ENCODE measurements at places on chromosomes 3 and 15. TPM values are rescaled to one million over a fixed set of nuclear protein-coding genes. Genes with fewer than 3 reads are reported as not detected.

DNA sequence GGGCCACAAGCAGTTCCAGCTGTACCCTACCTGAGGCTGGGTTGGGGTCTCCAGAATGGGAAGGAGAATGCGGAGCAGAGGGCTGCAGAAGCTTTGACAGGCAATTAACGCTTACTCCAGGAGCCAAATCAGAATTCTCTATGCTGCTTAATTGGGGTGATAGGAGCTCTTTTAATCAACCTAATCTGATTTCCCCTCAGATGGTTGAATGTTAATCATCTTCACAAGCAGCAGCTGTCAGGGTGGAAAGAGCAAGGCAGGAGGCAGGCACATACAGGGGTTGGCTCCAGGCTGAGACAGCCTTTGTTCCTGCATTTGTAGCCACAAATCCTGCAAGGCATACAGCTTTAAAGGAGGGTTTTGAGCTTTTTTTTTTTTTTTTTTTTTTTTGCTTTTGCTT is 2.6 kb downstream of the CILP start:
- no peak for DNase-seq

DNA sequence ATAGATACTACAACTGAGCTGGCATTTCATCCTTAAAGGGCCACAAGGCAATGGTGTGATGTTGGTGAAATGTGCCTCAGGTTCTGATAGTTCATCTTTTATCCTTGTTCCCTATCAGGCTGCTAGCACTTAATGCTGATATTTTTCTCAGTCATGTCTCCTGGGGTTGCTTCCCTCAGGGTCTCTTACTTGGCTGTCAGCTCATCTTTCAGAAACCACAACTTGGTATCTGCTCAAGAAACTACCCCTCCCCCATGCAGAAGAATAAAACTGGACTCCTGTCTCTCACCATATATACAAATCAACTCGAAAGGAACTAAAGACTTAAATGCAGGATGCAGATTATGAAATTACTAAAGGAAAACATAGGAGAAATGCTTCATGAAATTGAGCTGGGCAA is 308.1 kb downstream of the CHST2 start:
- no peak for DNase-seq

GRCh38 chr3:58021072-58021959 is 13.1 kb downstream of the FLNB start:
- DNase-seq: no peak

- no peak for DNase-seq
Observed at GRCh38 chr3:143283432-143284128, 164.0 kb downstream of the CHST2 start.

DNA sequence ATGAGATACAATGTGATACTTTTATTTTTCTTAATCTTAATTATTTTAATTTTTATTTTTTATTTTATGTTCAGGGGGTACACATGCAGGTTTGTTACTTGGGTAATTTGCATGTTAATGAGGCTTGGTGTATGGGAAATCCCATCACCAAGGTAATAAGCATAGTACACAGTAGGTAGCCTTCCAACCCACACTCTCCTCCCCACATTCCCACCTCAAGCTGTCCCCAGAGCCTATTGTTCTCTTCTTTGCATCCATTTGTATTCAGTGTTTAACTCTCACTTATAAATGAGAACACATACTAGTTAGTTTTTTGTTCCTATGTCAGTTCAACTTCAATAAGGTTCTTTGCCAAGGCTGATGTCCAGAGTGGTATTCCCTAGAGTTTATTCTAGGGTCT is 1375.4 kb downstream of the NSUN3 start:
- DNase-seq: no peak

GRCh38 chr3:186683979-186684378 is 18.2 kb downstream of the HRG start:
- DNase-seq: no peak

GRCh38 chr3:110494728-110495127 is 576.9 kb upstream of the NECTIN3 start:
- DNase-seq: no peak

- DNase-seq: no peak
Observed at GRCh38 chr3:125443923-125444322, 68.8 kb upstream of the ZNF148 start.

DNA sequence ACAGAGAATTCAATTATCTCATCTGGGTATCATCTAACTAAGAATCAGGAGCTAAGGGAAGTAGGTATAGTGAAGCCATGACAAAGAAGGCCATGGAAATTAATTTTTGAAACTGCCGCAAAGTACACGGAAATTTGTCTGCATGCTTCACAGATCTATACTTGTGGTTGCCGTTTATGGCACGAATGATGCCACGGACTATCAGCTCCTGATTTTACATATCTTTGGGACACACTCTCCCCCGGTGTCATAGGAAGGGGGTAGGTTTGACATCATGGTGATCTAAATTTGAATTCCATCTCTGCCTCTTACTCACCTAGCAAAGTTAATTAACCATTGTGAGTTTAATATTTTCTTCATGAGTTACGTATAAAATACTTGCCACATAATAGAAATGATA is 14.0 kb downstream of the ARPP21 start:
- no peak for DNase-seq

- DNase-seq: no peak
Observed at GRCh38 chr3:156527060-156527459, 27.9 kb downstream of the SSR3 start.

- DNase-seq: no peak
Observed at GRCh38 chr15:74278207-74278606, 42.1 kb downstream of the CCDC33 start.

GRCh38 chr3:150251187-150252062 is 156.7 kb upstream of the TSC22D2 start:
- no peak for DNase-seq

GRCh38 chr3:45748068-45748467 is 48.3 kb downstream of the SLC6A20 start:
- no peak for DNase-seq

DNA sequence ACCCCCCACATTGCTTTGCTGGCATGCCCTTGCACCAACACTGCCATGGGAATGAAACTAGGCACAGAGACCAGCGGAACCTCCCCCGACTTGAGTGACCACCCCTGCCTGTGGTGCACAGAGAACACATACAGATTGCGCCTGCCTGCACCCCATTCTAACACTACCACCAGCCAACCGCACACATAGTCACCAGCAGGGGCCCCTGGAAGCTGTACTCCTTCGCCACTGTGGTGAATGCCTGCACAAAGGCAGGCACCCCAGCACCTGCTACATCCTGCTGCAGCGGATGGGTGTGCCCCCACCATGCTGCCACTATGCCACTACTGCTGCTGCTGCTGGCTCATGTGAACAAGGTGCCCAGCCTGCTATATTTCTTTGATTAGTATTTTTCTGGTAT is 27.4 kb upstream of the DNAAF4 start:
- DNase-seq: no peak

DNA sequence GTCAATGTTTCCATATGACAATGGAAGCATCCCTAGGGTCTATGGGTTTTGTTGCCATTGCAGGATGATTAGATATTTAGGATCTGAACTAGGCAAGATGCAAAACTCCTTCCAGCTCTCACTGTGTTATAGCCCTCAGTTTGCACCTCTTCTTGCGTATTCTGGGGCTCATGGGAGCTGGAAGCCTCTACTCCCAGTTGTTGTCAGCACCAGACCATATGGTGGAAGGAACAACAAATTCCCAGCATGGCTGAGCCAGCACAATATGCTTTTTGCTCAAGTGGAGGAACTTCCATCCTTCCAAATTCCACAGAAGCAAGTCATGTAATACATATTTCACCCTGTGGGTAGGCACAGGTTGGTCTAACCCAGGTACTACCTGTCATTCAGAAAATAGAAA is 18.5 kb upstream of the CTXND1 start:
- no peak for DNase-seq

GRCh38 chr15:81336568-81336967 is 12.6 kb upstream of the STARD5 start:
- DNase-seq: no peak

TP63 gene
- total RNA-seq: 144 TPM

GOLGA8S gene
- total RNA-seq: not detected

ACKR4 gene
- not detected for total RNA-seq

IL20RB gene
- 67.3 TPM for total RNA-seq

NR1I2 gene
- total RNA-seq: not detected

DUOXA1 gene
- total RNA-seq: 66.5 TPM

CNTN6 gene
- 0.98 TPM for total RNA-seq

PLA2G4D gene
- total RNA-seq: 26.5 TPM

GABRR3 gene
- not detected for total RNA-seq

Measured in vagina (tissue), 2 donors.